Activated T-cell treated with anti-CD3 and anti-CD28 coated beads for 24 hours (primary cell): ENCODE measurements at places on chromosomes 4 and X.

- no peak for DNase-seq
Observed at GRCh38 chrX:100748108-100748507, 16.2 kb upstream of the SYTL4 start.

DNA sequence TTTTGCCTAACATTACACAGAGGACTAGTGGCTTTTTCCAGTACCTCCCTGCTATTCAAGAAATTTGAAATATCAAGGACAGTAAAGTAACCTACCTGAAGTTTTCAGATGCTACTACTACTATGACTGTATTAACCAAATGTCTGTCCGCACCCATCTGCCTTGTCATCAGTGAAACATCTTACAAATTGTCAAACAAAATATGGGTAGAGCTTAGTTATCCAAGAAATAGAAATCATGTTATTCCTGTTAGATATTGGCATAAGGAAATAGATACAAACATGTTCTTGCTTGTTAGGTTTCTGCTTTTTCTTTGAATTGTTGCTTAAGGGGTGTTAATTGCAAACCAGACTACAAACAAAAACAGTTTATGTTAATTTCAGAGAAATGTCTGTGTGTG is 63.9 kb downstream of the PLS3 start:
- no peak for DNase-seq

- no peak for DNase-seq
Observed at GRCh38 chr4:2617955-2618354, 81.5 kb downstream of the FAM193A start.

DNA sequence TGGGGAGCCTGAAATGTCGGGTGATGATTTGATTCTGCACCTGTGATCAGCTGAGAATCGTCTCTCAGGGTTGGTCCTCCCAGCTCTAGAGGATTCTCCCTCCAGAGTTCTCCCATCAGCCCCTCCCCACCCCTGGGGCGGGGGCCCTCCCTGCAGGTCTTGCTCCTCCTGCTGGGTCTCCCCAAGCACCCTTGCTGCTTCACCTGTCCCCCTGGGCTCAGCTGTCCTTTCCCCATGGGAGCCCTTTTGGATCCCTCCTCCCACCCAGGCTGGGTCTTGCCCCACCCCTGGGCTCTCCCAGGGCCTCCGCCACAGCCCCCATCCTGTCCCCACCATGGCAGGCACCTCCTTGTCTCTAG is 22.2 kb downstream of the PSAPL1 start:
- no peak for DNase-seq
